Activated naive CD8-positive, alpha-beta T cell treated with anti-CD3 and anti-CD28 coated beads, Interleukin-2, amount 10 ng/mL, durations not matched to agents 7 days and 5 days (primary cell): ENCODE measurements at places on chromosomes 4 and X. TPM values are rescaled to one million over a fixed set of nuclear protein-coding genes. Genes with fewer than 3 reads are reported as not detected.

DNA sequence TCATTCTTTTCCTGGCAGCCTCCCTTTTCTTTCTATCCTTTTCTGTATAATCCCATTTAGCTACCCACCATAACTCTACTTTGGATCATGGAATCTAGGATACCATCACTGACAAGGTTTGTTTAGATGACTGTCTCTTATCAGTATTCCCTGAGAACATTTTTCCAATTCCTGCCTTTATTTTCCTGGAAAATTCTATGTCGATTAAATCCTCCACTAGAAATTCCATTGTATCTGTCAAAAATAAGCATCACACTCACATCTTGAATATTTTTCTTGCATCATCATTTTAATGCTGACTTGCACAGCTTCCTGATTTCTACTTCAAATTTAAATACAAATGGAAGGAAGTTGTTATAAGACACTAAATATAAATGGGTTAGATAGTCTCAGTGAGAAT lies 20.2 kb downstream of the TRIM2 start:
- H3K27ac ChIP-seq: no peak overlapping the region
- peaks cover 24% of the 10 kb centered on the region for H3K4me1 ChIP-seq
- H3K27me3 ChIP-seq: peaks cover 44% of the 10 kb centered on the region
- no peak overlapping the region for H3K4me3 ChIP-seq
- DNase-seq: no peak

GRCh38 chrX:95055991-95056390 lies 1382.0 kb downstream of the FAM133A start:
- DNase-seq: no peak
- no peaks in the 10 kb centered on the region for H3K36me3 ChIP-seq
- no peak overlapping the region for H3K4me3 ChIP-seq
- no peaks in the 10 kb centered on the region for H3K4me1 ChIP-seq
- H3K27ac ChIP-seq: no peak overlapping the region

DNA sequence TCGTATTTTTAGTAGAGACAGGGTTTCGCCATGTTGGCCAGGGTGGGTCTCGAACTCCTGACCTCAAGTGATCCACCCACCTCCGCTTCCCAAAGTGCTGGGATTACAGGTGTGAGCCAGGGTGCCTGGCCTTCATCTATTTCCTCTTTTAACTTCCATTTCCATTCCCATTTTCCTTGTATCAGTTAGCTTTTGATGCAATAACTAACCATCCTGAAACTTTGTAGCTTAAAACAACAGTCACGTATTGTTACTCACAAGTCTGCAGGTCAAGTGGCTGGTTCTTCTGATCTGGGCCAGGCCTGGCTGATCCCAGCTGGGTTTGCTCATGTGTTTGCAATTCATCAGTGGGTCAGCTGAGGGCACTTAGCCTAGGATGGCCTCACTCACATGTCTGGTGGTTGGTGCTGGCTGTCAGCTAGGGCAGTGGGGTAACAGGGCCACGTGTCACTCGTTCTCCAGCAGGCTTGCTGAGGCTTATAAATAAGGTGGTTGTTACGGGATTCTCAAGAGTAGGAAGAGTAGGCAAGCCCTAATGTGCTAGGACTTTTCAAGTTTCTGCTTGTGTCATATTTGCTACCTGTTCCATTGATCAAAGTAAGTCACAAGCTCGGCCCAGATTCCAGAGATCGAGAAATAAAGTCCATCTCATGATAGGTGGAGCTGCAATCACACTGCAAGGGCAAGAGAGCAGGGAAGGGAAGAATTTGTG lies 88.2 kb downstream of the SOWAHB start:
- H3K27ac ChIP-seq: no peak overlapping the region
- H3K4me1 ChIP-seq: no peaks in the 10 kb centered on the region
- H3K27me3 ChIP-seq: peaks cover 2% of the 10 kb centered on the region
- no peaks in the 10 kb centered on the region for H3K36me3 ChIP-seq

DNA sequence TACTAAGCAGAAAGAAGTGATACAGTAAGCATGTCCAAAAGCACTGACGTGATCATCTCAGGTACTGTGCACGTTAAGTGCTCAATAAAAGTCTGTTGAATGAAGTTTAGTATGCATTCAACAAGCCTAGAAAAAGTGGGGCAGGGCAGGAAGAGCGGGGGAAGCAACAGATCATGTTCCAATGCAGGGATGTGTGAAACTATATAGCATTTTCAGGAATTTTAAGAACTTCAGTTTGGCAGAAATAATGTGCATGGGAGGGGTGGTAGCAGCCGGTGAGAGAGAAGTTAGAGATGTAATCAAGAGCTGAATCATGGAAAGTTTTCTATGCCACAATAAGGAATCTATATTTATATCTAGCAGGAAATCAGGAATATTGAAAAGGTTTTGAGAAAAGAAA lies 19.2 kb upstream of the CCNA2 start:
- H3K27ac ChIP-seq: no peak overlapping the region
- H3K4me1 ChIP-seq: no peaks in the 10 kb centered on the region
- no peaks in the 10 kb centered on the region for H3K27me3 ChIP-seq
- no peak overlapping the region for H3K4me3 ChIP-seq
- DNase-seq: no peak

Gene KIAA1210
- not detected for total RNA-seq

Gene NLGN4X
- total RNA-seq: not detected
